ENCODE measurements at places on chromosomes 1 and 21.
A peak's percentile ranks its signal among the peaks of the same experiment; 100 is the strongest.

- no peak for DNase-seq
Measured at GRCh38 chr1:109993885-109994284, 9.3 kb downstream of the AHCYL1 start.

DNA sequence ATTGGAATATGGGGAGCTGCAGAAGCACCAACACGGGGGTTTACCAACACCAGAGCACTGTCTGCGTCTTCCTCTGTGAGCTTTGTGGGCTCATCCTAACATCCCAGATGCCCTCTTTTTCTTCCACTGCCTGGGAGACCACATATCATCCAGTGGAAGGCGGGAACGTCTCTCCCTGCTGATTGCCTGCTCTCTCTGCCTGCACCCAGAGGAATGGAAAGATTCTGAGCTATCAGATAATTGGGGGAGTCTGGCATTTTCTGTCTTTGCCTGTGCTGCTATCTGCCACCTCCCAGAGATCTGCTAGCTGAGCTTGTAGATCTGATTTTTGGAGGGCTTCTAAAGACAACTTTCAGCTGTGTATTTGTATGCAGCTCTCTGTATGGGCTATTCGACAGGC lies 166.2 kb upstream of the PLXNA2 start:
- DNase-seq: no peak

DNA sequence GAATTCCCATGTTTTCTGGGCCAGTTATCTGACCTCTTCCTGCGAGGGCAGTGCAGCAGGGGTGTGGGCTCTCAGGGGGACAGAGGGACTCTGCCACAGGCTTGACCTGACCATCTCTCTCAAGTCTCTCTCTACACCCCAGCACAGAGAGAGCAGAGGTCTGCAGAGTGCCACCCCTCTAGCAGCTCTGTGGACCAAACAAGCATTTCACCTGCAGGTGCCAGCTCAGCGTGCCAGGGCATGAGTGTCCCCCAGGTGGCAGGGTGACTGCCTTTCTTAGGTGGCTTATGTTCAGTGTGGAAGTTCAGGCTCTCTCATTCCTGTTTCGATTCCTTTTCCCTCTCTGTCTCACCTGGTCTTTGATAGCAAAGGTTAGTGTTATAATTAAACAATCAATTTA lies 191.3 kb downstream of the CACNA1E start:
- no peak for DNase-seq

DNA sequence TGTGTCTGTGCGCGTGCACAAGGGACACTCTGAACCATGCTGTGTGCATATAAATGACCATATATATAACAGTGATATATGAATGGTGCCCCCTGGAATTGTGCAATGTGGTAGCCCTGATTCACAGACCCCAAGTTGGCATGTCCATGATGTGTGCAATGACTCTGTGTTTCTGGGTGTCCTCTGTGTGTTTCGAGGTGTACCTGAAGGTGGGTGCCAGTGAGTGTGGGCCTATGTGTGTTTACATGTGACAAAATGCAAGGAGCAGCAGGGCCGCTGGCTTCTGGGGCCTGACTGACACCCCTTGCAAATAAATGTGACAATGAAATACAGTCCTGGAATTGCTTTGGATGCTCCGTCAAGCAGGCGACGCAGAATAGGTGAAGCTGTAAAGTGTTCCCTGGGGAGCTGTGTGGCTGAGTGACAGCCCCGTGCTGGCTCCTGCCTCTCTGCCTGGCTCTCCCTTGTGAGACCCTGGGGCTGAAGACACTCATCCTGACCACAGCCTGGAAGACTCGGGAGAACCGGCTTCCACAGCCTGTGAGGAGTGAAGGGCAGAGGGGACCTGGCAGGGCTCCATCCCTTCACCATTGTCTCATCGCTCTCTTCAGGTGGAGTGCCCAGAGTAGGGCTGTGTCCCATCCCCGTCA lies 38.2 kb upstream of the CSF3R start:
- DNase-seq: no peak

GRCh38 chr1:111285879-111286278 lies 4.8 kb upstream of the CHIA start:
- no peak for DNase-seq

- no peak for DNase-seq
Measured at GRCh38 chr1:25088946-25089345, 143.4 kb downstream of the SYF2 start.

GRCh38 chr1:198701250-198701649 lies 62.4 kb downstream of the PTPRC start:
- DNase-seq: no peak

GRCh38 chr1:90561911-90562310 lies 155.2 kb downstream of the BARHL2 start:
- DNase-seq: no peak

GRCh38 chr1:87212431-87213134 lies 116.1 kb upstream of the LMO4 start:
- DNase-seq: no peak

DNA sequence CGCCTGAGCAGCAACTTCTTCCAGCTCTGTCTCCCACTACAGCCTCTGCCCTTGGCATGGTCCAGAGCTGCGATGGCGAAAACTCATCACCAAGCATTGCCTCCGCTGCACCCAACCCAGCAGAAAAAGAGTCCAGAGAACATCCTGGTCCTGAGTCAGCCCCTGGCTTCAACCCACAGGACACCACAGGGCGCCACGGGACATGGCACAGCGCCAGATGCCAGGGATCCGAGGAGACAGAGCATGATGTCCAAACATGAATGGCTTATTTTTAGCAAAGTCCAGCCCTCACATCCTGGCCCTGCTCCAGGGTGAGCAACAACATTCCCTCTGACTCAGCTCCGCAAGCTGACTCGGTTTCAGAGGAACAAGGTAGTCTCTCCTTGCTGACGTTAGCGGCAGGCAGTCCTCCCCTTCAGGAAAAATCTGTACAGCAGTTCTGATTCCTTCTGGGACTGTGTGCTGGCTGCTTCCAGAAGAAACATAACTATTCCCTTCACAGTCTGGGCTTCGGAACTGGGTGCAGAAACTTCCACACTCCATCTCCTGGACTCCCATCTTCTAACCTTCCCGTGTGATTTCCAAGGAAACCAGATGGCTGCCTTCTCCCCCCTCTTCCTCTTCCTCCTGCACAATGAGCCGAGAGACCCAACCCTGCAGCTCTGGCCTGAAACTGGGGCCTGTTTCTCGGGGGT lies 131.3 kb downstream of the TOMM20 start:
- DNase-seq: no peak

DNA sequence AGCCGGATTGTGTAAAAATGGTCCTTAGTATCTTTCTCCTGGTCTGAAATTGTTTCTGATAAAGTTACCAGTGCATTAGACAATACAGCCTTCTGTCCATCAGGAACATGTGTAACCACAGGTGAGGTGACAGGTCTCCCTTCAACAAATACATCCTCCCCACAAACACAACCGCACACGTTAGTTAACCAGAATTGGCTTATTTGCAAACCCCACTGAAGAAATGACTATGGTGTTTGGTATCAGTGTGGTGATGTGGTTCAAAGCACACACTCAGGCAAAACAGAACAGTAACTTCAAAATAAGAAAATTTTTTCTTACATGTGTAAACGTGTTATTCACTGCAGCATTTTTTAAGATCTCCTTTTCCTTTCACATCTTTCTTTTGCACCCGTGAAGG lies 517.2 kb upstream of the NR5A2 start:
- no peak for DNase-seq

DNA sequence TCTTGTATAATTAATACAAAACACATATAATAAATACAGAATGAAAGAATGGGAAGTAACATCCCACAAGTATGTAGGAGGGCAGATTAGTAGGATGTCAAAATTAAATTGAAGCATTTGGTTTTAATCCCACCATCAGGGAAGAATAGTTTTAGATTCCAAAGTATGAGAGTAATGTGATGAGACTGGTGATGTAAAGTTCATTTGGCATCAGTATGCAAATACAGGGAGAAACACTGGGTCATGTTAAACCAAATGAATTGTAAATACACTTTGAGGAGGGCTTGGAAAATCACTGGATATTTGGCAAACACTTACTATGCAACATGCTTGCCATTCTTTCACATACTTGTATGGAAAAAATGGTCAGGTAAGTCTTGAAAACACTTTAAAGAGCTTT lies 358.8 kb downstream of the DPYD start:
- DNase-seq: no peak

- DNase-seq: no peak
Measured at GRCh38 chr21:31117128-31117916, 79.0 kb upstream of the KRTAP19-8 start.

- DNase-seq: no peak
Measured at GRCh38 chr1:78045926-78046778, at the start of gene GIPC2. Gene GIPC2 (plus strand): TSS chr1:78045966. CDS start chr1:78046095, 129 bp downstream.

DNA sequence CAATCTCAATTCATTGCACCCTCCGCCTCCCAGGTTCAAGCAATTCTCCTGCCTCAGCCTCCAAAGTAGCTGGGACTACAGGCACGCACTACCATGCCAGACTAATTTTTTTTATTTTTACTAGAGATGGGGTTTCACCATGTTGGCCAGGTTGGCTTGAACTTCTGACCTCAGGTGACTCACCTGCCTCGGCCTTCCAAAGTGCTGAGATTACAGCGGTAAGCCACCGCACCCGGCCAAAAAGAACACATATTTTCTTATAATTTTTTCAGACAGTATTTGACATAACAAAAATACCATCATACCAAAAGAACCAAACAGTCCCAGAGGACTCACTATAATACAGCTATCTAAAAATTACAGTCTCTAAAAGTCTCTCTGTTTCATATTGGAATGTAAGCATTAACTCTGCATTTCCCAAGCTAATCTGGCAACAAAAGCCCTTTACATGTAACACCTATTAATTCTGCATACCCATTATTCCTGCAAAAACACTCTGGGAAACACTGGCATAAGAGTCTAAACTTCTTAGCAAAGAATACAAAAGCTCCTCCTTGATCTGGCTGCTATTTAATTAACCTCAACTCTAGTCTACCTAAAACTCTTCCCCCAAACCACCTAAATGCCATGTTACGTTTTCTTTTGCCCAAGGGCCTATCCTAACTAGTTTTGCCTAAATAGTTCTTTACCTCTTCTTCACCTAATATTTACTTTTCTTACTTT lies 26.9 kb downstream of the WDR26 start:
- DNase-seq: no peak

DNA sequence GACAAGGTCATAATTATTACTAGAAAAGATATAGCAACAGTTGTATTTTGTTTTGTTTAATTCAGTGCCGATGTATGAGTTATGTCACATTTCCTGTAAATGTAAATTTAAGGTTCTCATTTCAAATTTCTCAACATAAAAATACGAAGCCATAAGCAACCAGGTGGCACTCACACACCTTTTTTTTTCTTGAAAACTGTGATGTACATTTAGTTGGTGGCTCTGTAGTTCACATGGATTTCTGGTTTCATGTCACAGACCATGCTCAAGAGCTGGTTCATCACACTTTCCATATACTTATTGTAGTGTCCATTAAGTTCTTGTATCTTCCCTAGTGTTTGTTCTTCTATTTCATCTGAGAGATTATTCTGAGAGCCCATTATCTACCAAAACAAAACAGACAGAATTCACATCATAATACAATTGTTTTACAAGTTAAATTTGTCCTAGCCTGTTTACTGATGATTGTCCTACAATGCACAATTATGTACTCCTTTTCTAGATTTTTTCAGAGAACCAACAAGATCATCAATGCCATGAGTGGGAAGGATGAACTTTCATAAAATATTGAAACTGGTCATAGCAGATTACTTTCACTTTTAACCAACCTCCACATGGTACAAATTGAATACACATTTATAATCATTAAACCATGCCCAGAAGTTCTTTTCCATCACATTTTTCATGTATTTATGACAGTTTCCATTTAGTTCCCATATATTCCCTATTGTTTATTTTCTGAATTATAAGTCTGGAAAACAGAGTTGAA lies 17.1 kb downstream of the ATP6V1G3 start:
- peak; percentile 24 for DNase-seq

GRCh38 chr1:209265301-209265700 lies 318.2 kb upstream of the CAMK1G start:
- DNase-seq: no peak

DNA sequence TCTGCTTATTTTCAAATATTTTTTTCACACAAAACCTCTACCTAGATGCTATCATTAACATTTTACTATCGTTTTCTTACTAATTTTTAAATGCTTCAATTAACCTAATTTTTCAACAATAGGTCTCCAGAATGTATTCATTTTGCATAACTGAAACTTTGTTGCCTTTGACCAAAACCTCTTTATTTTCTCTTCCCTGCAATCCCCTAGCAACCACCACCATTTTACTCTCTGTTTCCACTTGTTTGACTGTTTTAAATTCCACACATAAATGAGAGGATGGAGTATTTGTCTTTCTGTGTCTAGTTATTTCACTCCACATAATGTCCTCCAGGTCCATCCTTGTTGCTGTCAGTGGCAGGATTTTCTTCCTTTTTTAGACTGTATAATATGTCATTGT lies 9.5 kb upstream of the F13B start:
- no peak for DNase-seq

DNA sequence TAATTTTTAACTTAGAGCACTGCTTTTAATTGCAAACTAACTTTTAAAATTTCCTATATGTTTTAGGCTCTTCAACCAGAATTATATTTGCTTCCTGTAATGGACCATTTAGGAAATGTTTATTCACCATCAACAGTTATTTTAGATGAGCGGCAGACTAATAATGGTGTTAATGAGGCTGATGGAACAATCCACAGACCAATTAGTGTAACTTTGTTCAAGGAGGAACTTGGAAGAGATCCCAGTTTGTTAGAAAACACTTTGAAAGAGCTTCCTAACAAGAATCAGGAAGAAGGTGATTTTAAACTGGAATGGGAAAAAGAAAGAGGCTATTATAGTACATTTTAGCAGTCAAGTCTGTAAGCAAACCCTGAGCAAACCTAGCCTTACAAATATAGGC lies 19.4 kb upstream of the GNG5 start:
- no peak for DNase-seq

DNA sequence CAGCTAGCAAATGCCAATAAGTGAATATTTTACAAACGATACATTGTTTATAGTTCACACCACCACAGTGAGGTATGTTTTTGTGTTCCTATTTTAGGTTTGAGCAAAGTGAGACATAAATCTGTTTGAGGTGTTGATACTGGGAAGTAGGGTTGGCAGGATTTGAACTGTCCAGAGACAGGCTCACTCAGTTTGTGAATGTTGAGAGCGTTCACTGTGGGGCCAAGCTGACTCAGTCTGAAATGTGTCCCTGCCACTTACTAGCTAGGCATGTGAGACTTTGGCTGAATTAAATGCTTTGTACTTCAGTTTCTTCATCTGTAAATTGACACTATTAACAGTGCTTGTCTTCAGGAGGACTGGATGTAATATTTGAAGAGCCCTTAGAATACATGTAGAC lies 35.1 kb downstream of the DIRAS3 start:
- no peak for DNase-seq

- no peak for DNase-seq
Measured at GRCh38 chr1:107252271-107252670, 111.4 kb downstream of the NTNG1 start.
